Glutamatergic neuron (in vitro differentiated cells): ENCODE measurements at places on chromosomes 1 and 21. TPM values are rescaled to one million over a fixed set of nuclear protein-coding genes. Genes with fewer than 3 reads are reported as not detected.

CAPN8 gene
- total RNA-seq, result not detected

EYA3 gene
- total RNA-seq, result 25.3 TPM

DNA sequence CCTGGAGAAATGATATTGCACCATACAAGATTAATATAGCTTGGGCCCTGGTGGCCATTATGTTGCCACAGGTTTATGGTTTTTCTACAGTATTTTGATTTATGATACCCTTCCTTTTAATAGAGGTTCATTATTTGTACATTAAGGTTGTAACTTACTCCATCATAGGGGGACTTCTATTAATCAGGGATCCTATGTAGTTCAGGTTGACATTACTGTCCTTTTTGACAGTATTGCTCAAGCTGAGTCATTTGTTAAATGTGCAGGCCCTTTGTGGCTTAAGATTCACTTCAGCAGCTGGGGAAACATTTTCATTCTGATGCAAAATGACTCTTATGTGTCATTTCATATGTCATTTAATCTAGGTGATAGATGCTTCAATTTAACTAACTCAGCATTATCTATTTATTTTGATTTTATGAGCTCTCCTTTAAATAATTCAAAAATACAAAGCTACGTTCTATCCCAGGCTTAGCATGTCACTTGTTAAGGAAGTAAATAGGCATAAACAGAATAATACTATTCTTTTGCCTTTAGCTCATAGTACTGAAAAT lies 686.9 kb upstream of the NCAM2 start:
- no peak for DNase-seq

- no peak for DNase-seq
Measured at GRCh38 chr1:93114391-93114790, 35.3 kb downstream of the MTF2 start.

RPS27 gene
- total RNA-seq, result 881 TPM

DNA sequence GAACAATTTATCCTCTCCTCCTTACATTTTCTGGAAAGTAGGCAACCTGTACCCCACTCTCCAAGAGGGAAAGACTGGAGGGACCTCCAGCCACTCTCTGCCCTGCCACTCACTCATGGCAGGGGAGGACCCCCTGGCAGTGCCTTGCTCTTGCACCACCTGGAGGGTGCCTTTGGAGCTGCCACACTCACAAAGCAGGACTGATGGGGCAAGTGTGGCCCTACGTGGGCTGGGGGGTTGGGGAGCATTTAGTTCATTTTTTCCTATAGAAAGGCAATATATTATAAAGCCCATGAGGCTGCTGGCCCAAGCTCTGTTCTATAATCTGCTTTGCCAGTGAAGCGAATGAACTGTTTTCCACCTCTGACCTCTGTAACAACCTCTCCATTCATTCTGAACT lies 50.3 kb downstream of the GPR161 start:
- no peak for DNase-seq

GRCh38 chr21:43889069-43889468 lies 24.0 kb downstream of the AGPAT3 start:
- DNase-seq, result no peak
